Fibroblast of skin of left quadriceps (primary cell): ENCODE measurements at places on chromosomes 6 and 20.

- no peak for DNase-seq
Observed at GRCh38 chr6:13915561-13916229, 9.1 kb upstream of the RNF182 start.

GRCh38 chr20:36093025-36093803, 61.3 kb upstream of the EPB41L1 start:
- no peak for DNase-seq

GRCh38 chr6:101747160-101747559, 353.7 kb downstream of the GRIK2 start:
- DNase-seq: no peak

- DNase-seq: peak; percentile 68
Observed at GRCh38 chr6:6724539-6725467, 136.3 kb downstream of the LY86 start.

GRCh38 chr20:47799116-47799715, 13.9 kb upstream of the SULF2 start:
- no peak for DNase-seq

GRCh38 chr6:160070427-160070826, 51.2 kb upstream of the SLC22A1 start:
- DNase-seq: no peak

DNA sequence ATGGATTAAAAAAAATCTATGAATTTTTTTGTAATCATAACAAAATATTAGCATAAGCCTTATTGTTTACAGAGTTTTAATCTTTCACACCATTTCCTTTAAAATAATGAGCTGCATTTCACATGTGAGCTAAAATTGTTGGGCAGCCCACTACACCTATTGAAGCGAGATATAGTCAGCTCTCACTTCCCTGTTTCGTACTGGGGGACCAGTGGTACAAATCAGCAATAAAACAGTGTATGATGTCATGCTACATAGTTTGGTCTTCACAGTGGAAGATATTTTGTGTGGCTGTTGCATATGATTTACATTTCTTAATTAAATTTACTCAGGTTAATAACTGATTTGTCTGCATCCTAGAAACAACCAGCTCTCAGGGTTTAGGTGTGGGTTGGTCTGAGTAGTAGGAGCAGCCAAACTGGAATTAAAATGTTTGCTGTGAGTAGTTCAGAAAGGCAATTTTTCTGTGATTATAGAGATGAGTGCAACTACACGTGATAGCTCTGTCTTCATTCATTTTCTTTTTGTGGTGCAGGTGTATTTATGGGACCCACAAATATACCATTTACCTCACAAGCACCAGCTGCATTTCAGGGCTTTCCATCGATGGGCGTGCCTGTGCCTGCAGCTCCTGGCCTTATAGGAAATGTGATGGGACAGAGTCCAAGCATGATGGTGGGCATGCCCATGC, 99.3 kb downstream of the B3GAT2 start:
- DNase-seq: no peak

GRCh38 chr6:149170564-149171452, 146.7 kb upstream of the TAB2 start:
- no peak for DNase-seq

GRCh38 chr6:1993042-1993441, 252.4 kb downstream of the GMDS start:
- DNase-seq: peak; percentile 24

GRCh38 chr20:22546344-22546743, 38.0 kb downstream of the FOXA2 start:
- DNase-seq: no peak

DNA sequence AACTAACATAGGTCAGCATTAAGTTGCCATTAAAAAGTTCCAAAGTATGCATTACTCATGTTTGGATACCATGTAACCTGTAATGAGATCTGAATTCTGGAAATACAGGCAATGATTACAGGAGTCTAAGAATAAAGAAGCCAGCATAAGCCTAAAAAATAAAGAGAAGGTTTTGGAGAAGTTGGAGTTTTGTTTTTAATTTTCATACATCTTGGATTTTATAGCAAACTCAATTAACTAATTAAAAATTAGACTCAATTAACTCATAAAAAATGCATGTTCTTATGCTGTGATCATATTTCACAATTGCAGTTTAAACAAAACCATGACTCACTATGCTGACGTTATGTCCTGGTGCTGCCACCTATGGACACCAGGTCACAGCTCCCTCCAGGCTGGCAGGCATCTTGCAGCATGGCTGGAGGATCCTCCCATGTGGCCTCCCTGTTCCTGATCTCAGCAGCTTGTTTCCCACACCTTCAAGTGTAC, 648.8 kb upstream of the AGPAT4 start:
- DNase-seq: peak; percentile 16

DNA sequence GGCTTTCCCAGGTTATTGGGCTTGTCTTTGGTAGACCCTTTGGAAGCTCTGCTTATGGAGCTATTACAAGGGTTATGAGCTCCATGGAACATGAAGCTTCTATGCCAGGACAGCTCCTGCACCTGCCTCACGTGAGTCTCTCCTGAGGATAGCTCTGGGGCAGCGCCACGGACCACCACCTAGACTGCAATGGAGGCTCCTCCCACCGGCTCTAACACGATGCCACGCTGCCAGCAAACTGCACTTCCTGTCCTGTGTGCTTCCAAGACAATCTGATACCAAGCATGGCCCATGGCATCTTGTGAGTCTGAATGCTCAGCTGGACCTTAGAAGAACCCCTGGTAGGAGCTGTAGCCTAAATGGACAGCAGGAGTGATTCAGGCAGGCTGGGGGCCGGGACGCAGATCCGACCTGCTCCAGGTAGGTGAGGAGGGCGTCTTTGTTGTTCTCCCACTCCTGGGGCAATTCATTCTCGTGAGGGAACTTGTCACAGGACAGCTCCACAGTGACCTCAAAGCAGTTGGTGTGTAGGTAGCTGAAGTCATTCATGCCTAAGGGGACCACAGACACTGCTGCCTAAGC, 5.5 kb downstream of the CPXM1 start:
- no peak for DNase-seq

- no peak for DNase-seq
Observed at GRCh38 chr20:19672498-19672897, 85.6 kb upstream of the RIN2 start.

DNA sequence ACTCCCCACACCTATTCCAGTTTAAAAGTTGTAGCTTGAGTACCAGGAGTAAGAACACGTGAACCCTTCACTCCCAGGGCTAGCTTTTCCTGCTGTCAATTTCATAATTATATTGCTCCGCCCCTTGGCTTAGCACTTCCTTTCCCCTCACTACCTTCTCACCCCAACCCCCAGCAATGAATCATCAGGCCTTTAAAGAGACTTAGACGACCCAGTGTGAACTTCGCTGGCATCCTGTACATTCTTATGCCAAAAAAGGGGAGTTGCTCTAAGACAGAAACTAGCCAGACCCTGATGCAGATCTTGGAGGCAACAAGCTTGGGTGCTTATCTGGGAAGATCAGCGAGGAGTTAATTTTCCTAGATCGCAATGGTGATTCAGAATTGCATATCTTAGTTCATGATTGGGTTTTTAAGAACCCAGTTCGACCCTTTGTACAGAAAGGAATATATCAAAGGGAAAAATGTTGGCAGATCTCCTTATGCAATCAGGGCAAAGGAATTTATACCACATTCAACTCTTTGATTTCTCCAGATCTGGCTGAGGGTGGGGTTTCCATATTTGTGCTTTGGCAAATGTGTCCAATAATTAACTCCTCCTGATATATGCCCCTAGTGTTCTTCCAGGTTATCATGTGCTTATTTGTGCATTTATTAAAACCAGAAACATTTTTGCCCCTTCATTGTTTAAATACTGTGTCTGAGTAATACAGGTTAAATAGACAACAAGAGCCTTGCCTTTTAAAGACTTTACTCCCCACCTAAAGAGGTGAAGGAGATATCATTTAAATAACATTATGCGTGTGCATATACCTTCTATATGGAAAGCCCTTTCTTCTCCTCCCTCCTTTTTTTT, 8.1 kb upstream of the ATXN1 start:
- peak; percentile 87 for DNase-seq

DNA sequence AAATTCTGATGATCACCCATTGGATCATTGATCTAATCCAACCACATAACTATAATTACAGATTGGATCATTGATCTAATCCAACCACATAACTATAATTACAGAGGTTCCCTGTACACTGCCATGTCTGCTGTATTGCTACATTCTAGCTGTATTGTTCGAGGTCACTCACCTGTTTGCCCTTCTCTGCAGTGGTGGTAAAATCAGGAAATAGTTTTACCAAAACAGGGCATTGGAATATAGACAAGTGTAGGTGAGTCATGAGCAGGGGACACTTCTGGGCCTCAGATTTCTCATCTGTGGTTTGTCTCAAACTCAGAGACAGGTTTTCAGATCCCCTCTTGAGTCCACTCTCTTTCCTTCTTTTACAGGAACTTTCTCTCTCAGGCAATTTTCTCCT, 9.0 kb upstream of the AFDN start:
- no peak for DNase-seq

DNA sequence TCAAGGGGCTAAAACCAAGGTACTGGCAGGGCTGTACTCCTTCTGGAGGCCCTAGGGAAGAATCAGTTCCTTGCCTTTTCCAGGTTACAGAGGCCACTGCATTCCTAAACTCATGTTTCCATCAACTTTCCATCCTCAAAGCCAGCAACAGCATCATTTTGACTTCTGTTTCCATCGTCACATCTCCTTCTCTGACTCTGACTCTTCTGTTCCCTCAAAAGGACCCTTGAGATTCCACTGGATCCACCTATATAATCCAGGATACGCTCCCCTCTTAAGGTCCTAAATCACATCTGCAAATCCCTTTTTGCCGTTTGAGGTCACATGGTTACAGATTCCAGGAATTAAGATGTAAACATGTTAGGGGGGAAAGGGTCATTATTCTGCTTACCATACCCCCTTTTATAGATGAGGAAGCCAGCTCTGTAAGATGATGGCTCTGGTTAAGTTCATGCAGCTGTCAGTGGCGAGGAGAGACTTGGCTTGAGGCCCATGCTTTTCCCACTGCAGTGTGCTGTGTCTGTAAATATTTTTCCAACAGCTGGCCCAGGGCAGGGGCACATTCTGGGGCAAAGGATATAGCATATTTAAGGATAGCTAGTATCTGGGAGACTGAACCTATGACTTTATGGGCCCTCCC, 114.6 kb downstream of the TNFRSF21 start:
- no peak for DNase-seq

DNA sequence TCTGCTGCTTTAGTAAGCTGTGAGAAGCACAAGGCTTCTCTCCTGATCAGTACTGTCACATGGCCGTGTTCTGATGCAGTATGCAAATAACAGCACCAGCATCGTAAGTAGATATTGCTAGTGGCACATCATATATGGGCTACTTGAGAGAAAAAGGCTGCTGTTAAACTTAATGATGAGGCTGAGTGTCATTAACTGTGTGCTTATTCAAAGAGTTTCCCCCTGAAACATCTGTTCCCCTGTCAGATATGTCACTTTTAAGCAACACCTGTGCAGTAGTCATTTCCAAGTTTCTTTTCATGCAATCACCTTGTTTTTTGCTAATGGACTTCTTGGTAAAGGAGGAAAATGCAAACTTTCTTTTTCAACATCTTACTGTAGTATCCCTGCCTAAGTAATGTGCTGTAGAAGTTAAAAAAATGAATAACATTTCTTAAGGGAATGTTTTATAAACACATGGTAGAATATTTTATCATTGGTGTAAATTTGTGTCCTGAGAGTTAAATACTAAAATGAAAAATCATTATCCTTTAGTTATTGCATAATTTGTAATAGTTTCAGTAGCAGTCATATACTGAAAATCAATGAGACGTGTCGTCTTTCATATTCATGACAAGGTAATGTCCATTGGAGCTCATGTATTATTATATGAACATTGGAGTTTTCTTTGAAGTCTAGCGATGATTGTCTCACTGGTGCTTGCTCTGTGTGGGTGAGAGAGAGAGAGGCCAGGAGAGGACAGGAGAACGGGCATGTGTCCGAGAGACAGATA, 366.3 kb downstream of the CDKAL1 start:
- no peak for DNase-seq

GRCh38 chr6:74071214-74071613, 375.2 kb downstream of the CD109 start:
- no peak for DNase-seq

- no peak for DNase-seq
Observed at GRCh38 chr20:38514947-38515346, 42.3 kb downstream of the RALGAPB start.

- DNase-seq: no peak
Observed at GRCh38 chr6:4030669-4031068, 48.3 kb downstream of the FAM217A start.

GRCh38 chr6:167826896-167827582, at the start of gene AFDN:
Gene AFDN, plus strand, starts transcription at chr6:167826911. Its CDS starts 222 bp downstream, at chr6:167827133.
- DNase-seq: no peak

GRCh38 chr6:125808060-125808459, 17.3 kb downstream of the NCOA7 start:
- DNase-seq: no peak

GRCh38 chr20:63081351-63081750, 74.6 kb upstream of the BHLHE23 start:
- no peak for DNase-seq

DNA sequence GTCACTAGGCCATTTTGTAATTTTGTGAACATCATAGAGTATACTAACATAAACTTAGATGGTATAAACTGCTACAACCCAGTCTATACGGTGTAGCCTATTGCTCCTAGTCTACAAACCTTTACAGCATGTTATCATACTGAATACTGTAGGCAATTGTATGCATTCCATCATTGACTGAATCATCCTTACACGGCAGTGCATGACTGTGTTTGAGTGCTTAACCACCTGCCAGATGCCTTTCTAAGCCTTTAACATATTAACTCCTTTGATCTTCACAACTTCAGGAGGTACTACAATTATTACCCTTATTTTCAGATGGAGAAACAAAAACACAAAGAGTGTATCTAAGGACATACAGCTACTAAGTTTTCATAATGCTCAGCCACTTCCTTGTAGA, 14.0 kb downstream of the DPPA5 start:
- DNase-seq: no peak

GRCh38 chr6:111447051-111447450, 36.0 kb downstream of the REV3L start:
- no peak for DNase-seq

DNA sequence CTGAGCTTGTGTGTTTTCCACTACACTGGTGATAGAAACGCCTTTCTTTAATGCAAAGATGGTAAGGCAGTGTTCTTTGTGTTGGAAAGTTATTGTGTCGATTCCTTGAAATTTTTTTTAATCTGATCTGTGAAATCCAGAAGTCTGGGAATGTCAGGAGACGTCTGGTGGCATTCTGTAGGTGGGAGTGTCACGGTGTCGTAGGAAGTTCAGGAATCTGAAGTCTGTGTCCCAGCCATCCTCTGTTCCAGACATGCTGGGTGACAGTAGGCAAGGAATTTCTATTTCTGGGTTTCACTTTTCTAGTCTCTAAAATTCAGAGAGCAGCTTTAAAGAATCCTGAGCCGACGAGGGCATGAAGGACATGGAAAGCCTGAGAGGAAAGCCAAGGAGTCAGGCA, 223.8 kb downstream of the ZNF217 start:
- DNase-seq: no peak

- DNase-seq: no peak
Observed at GRCh38 chr6:169591616-169592015, 110.2 kb downstream of the WDR27 start.

DNA sequence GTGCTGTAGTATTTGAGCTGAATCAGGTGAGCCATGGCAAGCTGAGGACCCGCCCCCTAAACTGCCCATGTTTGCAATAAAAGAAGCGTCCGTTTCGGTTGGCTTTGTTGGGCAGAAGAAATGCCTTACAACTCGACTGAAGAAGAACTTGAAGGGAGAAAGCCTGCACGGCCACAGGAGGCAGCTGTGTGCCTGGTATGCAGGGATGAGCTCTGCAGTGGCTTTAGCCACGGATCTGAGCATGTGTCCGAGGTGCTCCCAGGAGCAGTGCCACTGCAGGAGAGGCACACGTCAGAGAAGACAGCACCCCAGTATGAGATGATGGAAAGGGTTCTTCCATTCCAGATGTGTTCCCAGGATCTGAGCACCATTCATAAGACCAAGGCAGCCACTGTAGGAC, 23.5 kb downstream of the KIZ start:
- no peak for DNase-seq
